NCI-H2081 treated with DMSO at 0.1 percent for 48 hours (cell line): ENCODE measurements at places on chromosomes 2 and 18.

- no peak for DNase-seq
Measured at GRCh38 chr2:74507926-74508520, 528 bp upstream of the PCGF1 start.

DNA sequence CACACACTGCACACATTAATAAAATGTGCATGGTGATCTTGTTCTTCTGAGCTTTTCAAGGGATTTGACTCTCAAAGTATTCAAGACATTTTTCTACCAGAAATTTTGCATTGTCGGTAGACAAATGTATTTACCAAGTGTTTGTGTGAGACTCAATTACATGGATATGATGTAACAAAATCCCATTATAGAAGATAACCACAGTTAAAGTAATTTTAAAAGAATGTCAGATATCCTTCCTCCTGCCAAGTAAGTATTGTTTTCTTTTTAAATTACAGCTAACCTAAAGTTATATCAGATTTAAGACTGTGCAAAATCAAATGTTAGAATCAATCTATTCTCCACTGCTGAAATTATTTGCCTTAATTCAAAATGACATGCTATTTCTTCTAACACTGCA lies 1344.5 kb upstream of the CHAC2 start:
- no peak for DNase-seq

DNA sequence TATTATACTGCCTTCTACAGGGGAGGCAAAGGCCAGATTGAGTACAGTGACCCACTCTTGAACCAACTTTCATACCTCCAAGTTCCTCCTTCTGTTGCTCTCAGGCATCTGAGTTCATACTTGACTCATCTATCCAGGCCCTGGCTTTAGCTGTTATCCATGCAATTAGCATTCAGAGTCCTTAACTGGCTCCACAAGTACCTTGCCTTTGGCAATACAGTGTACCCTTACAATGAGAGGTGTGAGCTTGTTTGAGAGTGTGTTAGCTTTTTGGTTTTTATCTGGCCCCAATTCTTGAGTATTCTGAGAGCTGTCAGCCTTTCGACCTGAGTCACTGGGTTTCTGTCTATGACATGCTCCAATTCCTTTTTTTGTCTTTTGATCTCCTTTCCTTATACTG lies 60.2 kb downstream of the EHD3 start:
- no peak for DNase-seq

- no peak for DNase-seq
Measured at GRCh38 chr2:98028101-98028561, 32.4 kb upstream of the TMEM131 start.

- DNase-seq = no peak
Measured at GRCh38 chr2:226561962-226562361, 237.7 kb downstream of the IRS1 start.

DNA sequence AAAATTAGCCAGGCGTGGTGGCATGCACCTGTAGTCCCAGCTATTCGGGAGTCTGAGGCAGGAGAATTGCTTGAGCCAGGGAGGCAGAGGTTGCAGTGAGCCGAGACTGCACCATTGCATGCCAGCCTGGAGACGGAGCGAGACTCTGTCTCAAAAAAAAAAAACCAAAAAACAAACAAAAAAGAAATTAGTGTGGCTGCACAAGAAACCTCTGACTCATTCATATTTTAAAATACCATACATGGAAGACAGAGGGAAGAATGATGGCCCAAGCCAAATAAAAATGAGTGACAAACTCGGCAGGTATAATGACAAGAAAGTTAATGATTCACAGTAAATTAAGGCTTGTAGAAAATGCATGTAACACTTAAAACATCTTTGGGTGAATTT lies 875.8 kb downstream of the EPHA4 start:
- no peak for DNase-seq

DNA sequence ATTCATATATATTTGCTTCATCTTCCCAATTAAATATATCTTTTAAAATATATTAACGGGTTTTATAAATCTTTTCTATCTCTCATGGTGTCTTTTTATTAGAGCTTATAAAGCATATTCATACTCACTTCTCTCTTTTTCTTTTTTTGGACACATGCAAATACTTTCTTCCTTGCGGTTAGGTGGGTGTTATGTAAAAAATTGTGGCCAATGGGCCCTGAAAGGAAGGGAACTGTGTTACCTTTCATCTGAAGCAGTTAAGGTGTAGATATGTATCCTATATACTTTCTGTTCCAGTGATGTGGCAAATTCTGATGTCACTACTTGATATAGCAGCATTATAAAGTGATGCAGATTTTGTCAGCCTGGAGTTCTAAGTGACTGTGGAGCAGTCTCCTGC lies 714.5 kb downstream of the PLCL1 start:
- DNase-seq = no peak

DNA sequence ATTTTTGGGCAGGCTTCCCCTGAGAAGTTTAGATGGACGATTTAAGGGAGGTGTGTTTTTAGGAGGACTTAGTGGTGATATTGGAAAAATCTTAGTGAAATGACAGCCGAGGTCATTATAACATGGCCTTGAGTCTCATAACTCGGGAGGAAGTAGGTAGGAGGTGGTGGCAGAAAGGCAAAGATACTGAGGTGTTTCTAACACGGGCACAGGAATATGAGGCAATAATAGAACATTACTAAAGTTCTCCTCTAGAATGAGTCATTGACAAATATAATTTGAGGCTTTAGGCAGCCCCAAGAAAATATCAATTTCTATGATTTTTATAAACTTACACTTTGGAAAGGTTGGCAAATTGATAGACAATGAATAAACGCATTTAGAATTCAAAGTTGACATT lies 146.1 kb upstream of the ZEB2 start:
- no peak for DNase-seq

GRCh38 chr2:6827566-6828298 lies 38.0 kb downstream of the CMPK2 start:
- no peak for DNase-seq

DNA sequence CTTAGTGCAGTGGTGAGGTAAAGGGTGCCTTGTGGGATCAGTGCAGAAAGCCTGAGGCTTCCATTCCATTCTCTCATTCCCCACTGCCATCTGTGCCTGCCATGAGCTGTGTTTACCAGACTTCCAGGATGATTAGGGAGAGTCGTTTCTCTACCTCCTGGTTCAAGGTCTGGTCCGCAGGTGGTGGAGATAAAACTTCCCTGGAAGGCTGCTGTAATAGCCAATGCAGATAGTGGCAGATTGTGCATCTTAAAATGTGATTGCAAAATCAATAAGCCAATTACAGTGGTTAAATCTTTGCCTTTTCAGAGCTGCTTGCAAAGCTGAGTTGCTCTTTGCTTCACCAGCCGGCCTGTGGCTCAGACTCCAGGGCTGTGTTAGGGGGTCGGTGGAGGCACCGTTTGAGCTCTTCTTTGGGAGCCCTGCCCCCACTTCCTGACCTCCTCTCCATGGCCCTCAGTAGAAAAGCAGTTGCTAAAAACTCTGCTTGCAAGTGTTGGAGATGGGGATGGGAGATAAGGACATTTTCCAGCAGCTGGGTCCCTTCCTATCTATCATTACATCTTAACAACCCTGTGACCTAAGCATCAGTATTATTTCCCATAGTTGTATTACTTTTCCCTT lies 95.2 kb upstream of the HS6ST1 start:
- no peak for DNase-seq

DNA sequence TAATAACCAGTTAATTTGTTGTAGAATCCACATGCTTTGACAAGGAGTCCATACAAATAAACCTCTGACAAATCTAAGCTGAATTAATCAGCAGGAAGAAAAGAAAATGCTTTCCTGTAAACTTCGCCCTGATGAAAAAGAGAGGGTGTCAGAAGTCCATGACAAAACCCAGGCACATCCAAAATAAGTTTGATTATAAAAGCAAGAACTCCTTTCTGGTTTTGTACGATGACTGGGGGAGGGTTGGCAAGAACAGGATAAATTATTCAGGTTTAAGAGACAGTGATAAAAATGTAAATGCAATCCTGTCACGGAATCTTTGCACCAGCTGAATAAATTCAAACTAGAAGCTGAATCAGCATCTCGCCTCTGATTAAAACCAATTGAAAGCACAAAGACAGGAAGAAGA lies 469.2 kb upstream of the TNP1 start:
- DNase-seq = no peak

DNA sequence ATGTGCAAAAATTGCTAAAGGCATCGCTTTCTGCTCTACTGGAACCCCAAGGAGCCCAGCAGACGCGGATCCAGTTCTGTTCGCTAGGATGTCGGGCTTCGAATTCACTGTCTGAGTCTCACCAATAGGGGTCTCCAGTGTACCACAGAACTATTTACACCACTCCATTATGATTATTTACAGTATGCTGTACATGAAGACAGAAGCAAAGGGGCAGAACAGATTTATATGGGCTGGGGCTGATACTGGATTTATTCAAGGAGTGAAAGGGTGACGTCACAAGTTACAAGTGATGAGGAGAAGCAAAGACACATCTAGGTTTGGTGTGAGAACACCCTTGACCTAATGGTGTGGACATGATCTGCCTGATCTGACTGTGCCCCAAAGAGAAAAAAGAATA lies 185.3 kb upstream of the ATP5MC3 start:
- peak; percentile 16 for DNase-seq

GRCh38 chr18:28684746-28685355 lies 507.9 kb upstream of the CDH2 start:
- no peak for DNase-seq

DNA sequence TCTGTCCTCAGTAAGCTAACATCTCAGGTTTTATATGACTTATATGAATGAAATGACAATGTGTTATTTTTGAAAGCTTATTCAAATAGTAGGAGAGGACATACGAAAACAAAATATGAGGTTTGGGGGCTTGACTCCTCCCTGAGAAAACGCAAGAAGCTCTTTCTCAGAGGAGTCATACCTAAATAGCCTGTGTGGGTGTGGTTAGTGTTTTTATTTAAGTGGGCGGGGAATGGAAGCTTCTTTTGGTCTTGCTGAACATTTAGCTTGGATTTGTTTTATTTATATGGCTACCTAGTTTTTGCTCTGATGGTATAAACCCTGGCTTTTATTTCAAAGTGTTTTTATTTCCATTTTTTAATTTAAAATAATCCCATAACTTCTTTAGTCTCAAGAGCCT lies 72.1 kb upstream of the DSG1 start:
- no peak for DNase-seq

DNA sequence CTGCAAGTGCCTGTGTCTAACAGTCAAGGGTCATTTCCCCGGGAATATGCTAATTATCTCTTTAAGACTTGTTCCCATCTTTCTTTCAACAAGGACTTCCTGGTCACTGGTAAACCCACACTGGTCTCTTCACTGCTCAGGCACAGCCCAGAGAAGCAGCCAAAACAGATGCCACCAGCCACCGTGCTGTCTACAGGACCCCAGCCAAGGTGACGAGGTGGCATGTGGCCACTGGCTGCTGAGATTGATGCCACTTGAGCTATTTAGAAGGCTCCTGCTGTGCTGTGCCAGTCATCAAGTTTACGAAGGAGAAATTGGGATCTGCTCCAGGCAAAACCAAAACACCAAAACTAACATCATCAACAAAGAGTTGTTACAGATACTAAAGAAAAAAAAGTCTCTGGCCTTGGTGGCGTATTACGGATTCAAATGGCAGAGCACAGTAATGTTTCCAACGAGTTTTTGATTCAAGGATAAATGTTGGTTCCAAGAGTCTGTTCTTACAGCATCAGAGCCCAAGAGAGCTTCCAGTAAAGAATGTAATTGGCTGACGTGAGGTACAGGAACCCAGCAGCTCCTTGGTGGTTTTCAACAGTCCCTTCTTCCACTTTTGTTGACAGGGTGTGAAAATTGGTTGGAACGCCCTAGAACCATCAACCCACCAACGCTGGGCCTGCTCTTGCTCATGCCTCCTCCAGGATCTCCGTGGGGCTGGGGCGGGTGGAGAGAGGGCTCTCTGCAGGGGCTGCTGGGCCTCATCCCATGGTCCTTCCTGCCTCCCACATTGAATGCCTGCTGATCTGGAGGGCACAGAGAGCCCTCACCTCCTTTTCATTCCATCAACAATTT lies 63.7 kb upstream of the ZCCHC2 start:
- DNase-seq = no peak

- peak; percentile 24 for DNase-seq
Measured at GRCh38 chr2:76478266-76479035, 767.7 kb upstream of the GCFC2 start.

DNA sequence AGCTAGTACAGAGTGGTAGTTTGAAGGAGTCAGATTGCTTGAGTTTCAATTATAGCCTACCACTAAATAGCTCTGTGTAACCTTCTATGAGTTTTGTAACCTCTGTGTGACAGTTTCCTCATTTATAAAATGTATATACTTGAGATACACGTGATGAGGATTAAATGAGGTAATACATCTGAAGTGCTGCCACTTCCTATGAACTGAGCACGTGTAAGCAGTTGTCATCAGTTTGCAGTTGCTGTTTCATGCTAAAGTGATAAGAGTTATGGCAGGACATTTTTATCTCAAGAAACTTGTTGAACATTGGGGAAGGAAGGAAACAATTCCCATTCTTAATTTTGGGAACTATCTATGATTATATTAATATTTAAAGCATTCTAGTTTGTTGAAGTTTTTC lies 38.5 kb downstream of the CARF start:
- no peak for DNase-seq

GRCh38 chr18:6871566-6871965 lies 142.1 kb downstream of the ARHGAP28 start:
- DNase-seq = no peak

DNA sequence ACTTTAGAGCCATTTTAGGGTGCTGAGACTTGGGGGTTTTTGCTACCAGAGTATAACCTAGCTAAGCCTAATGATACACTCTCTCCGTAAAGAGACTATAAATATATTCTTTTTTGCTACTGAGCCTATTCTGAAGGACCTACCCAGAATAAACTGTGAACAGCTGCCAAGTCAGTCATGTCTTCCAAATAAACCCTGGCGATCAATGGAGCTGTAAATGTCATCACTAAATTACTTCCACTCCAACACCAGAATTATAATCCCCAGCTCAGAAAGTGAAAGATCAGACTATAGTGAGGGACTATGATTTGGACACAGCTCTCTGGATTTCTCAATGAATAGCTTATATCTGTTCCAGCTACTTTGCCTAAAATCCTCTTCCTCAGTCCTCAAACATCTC lies 178.9 kb downstream of the METTL4 start:
- no peak for DNase-seq

GRCh38 chr18:62844850-62845643 lies 129.7 kb downstream of the PHLPP1 start:
- DNase-seq = no peak

GRCh38 chr2:61727746-61728145 lies 126.1 kb downstream of the FAM161A start:
- no peak for DNase-seq

DNA sequence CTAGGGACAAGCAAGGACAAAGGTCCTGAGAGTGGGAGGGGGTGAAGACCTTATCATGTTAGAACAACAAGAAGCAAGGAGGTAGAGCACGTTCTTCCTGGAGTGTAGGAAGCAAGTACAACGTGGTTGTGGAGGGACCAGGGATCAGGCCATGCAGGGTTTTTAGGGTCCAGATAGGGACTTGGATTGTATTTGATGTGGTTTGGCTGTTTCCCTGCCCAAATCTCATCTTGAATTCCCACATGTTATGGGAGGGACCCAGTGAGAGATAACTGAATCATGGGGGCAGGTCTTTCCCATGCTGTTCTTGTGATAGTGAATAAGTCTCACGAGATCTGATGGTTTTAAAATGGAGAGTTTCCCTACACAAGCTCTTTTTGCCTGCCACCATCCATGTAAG lies 53.2 kb downstream of the ICA1L start:
- DNase-seq = no peak
